T-helper 2 cell treated with Interferon-gamma antibody and Interleukin-4, amounts not matched to agents 5 μg/mL and 100 μg/mL, for 36 hours (primary cell): ENCODE measurements at places on chromosomes 3 and 15.

DNA sequence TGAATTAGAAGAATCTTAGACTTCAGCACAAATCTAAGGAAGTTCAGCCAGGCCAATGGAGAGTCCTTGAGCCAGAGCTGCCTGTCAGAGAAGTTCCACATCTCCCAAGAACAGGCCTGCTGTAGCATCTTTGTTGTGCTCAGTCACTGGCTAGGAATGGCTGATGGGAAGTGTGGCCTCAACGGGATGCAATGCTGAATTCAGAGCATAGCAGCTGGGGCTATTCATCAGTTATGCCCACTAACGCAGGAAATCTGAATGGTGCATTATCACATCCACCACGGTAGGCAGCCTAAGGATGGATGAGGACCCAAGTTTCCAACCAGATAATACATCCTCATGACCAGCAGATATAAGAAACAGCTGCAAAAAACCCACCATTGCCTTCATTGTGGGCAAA lies 3.2 kb upstream of the EIF1B start:
- DNase-seq: no peak

DNA sequence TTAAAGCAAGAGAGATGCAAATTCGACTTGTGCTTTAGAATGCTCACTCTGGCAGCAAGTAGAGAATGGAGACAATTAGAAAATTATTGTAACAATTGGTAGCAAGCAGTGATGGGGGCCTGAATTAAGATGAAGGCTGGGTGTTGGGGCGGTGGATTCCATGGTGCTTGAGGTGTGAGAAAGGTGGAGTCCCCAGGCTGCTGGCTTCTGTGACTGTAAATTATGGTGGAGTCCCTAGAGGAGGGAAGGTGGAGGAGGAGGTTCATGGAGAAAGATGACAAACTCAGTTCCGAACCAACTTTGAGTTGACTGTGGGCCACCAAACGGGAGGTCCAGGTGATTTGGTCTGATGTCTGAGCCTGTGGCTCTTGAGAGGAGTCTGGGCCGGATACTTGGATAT lies 10.7 kb upstream of the SMAD3 start:
- no peak for DNase-seq

DNA sequence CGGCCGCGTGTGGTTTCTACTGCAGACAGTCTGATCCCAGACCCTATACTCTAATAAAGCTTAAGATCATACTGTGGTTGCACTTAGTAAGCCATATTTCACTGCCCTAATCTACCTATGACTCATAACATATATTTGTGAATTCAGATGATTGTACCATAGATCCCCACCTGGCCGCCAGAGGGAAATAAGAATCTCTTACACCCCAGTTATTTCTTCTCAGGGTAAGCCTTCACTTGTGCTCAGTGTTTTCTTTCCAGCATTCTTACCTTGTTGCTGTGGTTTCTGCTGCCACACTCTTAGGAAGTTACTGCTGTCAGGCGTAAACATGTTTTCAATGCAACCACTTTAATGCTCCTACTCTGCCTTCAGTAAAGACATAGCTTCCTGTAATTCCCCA lies 105.9 kb downstream of the B3GALNT1 start:
- DNase-seq: no peak

DNA sequence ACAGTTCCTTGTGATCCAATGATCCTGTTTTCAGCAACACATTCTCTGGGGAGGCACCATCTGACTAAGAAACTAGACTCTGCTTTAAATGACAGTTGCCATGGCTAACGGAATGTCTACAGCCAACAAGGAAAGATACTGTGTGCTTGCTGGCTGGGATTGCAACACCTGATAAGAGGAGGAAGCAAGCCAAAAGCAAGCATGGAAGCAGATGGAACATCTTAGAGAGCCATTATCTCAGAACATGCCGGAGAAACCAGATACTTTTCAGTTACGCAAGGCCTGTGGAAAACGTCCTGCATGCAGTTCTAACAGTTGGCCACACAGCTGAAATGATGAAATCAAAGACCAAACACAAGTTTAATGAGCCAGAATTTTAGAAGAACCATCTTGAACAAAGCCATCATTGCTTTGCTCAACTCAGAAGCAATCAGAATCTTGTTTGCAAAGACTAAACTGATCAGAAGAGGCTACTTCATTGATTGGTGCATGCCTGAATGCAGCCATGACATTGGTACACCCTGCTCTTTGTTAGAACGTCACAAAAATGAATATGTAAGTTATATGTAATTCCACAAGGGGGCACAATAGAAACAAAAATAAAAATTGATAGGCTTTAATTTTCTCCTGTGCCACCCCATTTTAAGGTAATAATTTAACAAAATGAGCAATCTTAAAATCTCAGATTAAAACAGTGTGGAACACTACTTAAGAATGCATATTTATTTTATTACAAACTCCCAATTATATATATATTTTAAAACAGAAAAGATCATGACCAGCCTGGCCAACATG lies 50.8 kb downstream of the GXYLT2 start:
- DNase-seq: no peak

DNA sequence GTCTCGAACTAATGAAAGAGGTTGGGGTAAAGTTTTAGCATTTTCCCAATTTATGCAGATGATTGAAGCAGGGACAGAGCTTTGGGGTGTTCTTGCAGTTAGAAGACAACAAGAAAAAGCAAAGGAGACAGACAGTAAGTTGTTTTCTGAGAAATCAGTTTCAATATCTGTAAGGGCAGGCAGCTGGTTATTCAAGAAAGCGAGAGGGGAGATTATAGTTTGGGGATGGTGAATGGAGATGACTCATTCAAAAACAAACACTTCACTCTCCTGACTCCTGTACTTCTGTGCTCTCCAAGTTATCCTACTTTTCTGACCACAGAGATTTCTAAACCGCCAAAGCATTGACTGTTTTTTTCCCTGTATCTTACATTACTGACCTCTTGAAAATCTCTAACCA lies 352.0 kb downstream of the GAP43 start:
- no peak for DNase-seq

DNA sequence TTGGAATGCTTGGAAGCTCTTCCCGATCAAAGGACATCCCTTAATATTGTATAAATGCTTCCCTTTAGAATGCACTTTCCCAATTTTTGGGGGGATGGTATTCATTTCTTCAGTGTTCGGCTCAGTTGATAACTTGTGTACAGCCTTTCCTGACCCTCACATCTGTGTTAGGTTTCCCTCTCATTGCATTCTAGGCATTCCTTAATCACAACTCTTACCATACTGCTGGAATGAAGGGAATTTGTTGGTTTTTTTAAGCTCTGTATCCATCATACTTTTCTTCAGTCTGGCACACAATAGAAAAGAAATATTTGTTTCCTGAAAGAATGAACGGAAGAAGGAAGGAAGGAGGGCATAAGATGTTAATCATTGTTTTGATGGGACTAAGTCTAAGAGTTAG lies 119.5 kb downstream of the CHST2 start:
- no peak for DNase-seq
